ENCODE measurements at places on chromosomes 2 and 18.

- DNase-seq = no peak
Measured at GRCh38 chr18:1846640-1847039, 724.7 kb downstream of the METTL4 start.

DNA sequence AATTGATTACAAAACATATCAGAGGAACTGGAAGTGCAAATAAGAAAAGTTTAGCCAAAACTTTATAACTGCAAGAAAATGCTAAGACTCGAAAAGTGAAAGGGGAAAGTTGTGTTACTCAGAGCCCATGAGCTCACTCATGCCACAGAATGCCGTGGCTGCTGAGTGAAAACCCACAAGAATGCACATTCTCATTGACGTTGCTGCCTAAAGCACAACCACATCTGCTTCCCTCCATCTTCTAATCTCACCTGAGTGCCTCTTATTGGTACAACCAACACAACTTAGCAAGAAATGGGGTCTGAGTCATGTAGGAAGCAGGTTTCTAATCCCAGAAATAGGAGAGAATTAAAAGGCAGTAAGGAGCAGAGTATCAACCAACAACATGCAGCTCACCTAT, 259.7 kb downstream of the LNPK start:
- DNase-seq = no peak

DNA sequence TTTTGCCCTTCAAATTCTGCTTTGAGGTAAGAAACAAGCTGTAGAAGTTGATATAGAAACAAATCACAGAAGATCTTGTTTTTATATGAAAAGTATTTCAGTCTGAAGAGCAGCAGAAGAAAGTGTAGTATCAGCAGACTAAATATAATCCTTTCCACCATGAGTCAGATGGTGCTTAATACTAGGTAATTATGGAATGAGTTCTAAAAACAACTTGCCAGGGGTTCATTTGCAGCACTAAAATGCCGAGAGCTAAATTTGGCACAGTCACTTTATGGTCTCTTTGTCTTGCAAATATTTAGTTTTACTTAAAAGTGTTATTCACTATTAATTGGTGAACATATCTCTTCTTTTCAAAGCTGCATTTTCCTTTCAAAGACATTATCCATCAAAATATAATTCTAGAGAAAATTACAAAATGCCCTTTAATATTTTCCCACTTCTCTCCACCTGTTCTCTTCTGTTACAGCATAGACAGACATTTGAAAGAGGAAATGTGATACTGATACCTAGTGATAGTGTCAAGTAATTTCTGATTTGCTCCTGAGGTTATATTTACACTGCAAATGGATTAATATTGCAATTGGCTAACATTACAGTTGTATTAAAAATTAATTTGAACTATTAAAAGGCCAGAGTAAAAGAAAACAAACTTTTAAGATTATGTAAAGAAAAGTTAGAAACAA, 5.3 kb downstream of the MYL1 start:
- DNase-seq = no peak

DNA sequence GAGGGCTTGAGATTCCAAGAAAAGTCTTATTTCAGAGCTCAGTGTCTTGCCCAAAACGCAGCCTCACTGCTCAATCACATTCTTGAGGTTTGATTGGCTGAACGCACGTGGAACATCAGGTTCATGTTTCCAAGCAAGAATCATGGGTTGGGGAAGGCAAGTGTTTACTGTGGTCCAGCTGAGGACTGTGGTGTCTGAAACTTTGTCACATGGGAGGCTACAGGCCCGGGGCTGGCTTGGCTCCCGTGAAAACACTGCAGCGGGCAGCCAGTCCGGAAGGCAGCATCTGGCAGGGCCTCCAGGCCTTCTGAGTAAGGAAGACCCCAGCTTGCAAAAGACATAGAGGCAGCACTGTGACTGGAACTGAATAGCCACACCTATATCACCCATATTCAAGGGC, 84.7 kb downstream of the POLR1A start:
- no peak for DNase-seq

DNA sequence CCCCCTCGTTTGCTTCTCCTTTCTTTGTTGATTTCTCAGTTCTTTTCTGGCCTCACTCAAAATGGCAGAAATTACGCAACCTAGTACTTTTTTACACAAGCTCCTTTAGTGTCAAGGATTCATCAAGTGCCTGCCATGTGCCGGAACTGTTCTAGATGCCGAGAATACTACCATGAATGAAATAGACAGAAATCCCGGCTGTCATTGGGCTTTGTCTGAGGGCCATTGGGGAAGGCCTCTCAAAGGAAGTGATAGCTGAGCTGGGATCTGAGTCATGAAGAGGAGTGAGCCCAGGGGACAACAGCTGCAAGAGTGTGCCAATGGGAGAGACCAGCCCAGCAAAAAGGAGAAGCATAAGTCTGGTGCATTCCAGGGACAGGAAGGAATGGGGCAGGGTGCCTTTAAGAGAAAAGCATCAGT, 34.3 kb upstream of the PPP1CB start:
- DNase-seq = no peak

GRCh38 chr18:50656841-50657470, 97.1 kb downstream of the MAPK4 start:
- no peak for DNase-seq

- DNase-seq = no peak
Measured at GRCh38 chr2:20506201-20506685, 59.4 kb downstream of the RHOB start.

DNA sequence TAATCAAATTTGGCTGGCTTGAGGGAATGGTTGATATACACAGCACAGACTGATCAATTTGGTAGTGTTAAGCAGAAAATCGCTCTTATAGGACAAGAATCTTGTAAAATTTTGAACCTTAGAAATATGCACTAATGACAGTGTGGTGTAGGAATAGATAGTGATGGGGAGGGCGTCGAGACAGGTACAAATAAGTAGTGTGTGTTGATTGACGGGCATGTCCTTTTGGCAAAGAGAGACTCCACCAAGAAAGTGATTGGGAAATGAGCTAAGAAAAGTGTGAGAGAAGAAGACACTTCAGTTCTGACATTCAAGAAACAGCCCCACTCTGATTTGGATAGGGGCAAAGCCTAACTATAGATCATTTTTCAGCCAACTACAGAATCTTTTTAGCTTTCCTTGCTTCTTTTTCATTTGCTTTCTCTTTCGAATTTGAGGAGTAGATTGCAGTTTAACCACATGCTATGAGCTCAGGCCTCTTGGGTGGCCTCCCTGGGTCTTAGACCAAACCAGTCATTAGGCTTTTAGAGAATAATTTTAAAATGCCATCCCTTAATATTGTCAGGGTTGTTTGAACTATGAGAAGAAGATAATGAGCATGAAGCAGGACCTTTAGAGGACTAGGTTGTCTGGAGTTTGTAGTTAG, 127.1 kb downstream of the CERS6 start:
- no peak for DNase-seq

DNA sequence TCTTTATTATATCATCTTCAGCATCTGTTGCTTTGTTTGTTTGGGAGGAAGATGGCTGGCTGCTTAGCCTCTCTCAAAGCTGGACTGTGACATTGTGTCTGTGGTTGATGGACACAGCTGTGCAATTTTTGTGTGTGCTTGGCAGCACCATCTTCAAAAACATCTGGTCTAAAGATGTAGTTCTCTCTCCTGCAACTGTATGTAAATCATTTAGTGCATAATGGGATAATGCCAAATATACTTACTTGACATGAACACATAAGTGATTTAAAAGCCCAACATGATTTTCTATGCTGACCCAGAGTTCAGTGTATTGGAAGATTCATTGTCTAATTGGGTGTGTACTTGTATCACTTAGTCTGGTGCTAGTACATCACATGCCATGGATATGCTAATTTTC, 112.2 kb downstream of the MAP4K4 start:
- no peak for DNase-seq

GRCh38 chr2:168635065-168635577, 167.3 kb upstream of the NOSTRIN start:
- DNase-seq = no peak

DNA sequence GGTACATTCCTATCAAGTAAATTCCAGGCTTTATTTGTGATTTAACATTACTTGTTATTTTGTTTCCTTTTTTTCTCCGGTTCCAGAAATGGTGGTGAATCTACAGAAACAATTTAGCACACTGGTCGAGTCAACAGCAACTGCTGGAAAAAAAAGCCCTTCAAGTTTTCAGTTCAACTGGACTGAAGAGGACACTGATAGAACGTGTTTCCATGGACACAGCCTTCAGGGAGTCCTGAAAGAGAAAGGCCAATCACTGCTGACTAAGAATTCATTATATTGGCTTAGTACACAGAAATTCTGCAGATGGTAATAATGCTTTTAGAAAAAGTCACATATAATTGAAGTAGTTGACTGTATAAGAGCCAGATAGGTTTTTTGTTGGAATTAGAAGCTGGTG, 32.0 kb upstream of the GRHL1 start:
- DNase-seq = no peak

DNA sequence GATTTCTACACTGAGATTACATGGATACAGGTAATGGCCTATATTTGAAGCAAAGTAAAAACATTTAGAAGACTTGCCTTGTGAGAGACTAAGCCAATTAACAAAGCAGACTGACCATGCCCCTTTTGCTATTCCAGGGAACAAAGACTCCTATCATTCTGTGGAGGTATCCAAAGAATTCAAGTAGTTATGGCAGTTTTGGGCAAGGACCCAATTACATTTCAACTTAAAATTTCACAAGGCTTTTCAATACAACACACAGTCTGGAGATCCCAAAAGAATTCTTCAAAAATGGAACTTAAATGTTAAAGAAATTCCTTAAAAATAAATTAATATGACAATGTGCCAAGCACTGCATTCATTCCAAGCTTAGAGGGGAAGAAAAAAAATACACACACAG, 109.2 kb upstream of the CHRNA1 start:
- no peak for DNase-seq

- DNase-seq = no peak
Measured at GRCh38 chr18:55479656-55480420, 108.2 kb downstream of the TCF4 start.

GRCh38 chr18:40063488-40063887, 1891.5 kb upstream of the PIK3C3 start:
- DNase-seq = no peak

Data from activated naive CD8-positive, alpha-beta T cell treated with anti-CD3 and anti-CD28 coated beads, Interleukin-2, amount 50 U/mL, for 24 hours (primary cell).